ENCODE measurements at places on chromosomes 1 and 21.

DNA sequence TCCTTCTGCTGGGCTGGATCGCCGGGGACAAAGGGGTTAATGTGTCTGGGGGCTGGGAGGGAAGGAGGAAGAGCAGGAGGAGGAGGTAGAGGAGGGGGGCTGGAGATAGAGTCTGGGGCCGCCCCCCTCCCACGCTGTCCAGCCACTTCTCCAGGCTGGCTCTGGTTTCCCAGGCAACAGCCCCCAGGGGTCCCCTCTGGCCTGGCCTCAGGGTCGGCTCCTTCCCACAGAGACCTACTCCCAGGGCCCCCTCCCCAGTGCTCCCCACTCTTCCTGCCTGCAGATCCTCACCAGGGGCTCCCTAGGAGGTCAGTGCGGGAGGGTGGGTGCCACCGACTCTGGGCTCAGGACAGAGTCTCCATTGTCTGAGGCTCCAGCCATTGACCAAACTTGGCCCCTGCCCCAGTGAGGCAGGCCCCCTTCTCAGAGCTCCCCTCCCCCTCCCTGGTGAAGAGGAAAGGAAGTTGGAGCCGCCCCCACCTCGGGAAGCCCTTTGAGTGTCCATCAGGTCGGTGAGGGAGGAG, 34.1 kb downstream of the ARHGEF10L start:
- DNase-seq, result no peak

DNA sequence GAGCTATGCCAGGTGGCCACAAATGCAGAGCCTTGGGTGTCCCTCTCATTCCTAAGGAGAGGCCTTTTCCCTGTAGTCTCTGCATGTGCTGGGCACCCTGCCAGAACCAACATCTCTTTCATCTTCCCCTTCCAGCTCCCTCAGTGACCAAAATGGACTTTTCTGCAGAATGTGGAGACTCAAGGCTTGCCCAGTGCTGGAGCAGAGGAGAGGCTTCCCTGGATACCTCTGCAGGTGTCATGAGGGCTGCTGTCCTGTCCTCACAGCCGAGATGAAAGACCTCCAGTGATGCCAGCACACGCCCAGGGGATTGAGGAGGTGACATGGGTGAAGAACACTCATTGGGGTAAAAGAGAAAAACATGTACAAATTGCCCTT, 347.0 kb upstream of the AJAP1 start:
- DNase-seq, result no peak

DNA sequence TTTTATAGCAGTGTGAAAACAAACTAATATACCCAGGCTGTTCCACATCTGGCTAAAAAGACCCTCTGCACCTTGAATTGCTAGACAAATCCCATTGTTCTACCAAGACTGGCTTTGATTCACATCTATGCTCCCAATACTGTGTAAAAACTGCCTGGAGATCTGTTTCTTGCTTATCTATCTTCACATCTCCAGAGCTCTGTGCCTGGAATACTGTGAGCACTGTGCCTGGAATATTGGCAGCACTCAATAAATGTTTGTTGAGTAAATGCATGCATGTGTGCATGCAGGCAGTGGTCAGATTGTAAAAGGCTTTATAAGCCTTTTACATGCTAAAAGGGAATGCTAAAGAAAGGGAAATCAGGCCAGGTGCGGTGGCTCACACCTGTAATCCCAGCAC, 75.5 kb upstream of the APP start:
- DNase-seq, result no peak

GRCh38 chr1:39508266-39508665, 16.8 kb downstream of the BMP8A start:
- DNase-seq, result no peak

DNA sequence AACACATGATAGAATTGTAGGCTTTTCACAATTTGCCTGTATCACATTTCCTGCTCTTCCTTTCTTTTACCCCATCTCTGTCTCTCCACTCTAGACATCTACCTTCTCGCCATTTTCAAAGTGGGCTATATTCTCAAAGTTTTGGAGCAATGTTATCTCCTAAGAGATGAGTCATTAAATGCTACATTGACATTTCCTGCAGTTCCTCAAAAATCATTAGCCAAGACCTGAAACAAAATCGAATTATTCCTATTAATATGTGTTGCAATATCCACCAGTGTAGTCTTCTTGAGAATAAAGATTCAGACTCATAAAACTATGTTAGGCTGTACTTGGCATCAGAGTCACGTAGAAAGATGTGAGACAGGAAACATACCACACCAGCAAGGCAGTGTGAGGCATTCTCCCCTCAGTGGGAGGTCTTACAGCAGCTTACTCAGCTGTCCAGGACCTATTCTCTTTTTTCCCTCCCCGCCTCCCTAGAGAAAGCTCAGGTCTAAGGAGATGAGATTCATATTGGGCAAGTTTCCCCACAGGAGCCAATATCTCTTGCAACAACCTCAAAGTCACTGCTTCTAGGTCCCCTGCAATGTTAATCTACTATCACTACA, 38.8 kb downstream of the FRRS1 start:
- DNase-seq, result peak; percentile 64

- no peak for DNase-seq
Observed at GRCh38 chr1:1355416-1355815, 2.9 kb downstream of the MXRA8 start.

- peak; percentile 33 for DNase-seq
Observed at GRCh38 chr1:82388679-82389078, 587.9 kb downstream of the ADGRL2 start.

GRCh38 chr1:154573168-154573510, 5.6 kb downstream of the CHRNB2 start:
- DNase-seq, result no peak

GRCh38 chr1:7047866-7048265, 262.6 kb downstream of the CAMTA1 start:
- DNase-seq, result no peak

- no peak for DNase-seq
Observed at GRCh38 chr1:8395433-8395866, 77.5 kb downstream of the SLC45A1 start.

DNA sequence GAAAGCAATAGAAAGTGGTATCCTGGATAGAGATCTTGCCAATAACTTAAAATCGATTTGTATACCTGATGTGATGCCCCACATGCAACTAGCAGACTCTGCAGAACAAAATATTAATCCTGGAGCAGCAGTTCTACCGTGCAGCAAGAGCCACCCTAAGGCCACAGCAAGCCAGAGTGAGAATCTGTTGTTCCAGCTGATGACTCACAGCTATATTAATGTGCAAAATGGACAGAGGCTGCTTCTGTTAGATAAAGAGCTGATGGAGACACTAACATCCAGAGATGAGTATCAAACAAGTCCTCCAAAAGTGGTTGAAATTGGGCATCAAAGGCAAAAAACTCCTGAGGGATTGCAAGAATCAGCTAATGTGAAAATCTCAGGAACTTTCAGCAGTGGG, 127.8 kb downstream of the MACF1 start:
- no peak for DNase-seq
